T follicular helper cell (primary cell): ENCODE measurements at places on chromosomes 16 and 17.
A peak's percentile ranks its signal among the peaks of the same experiment; 100 is the strongest.

DNA sequence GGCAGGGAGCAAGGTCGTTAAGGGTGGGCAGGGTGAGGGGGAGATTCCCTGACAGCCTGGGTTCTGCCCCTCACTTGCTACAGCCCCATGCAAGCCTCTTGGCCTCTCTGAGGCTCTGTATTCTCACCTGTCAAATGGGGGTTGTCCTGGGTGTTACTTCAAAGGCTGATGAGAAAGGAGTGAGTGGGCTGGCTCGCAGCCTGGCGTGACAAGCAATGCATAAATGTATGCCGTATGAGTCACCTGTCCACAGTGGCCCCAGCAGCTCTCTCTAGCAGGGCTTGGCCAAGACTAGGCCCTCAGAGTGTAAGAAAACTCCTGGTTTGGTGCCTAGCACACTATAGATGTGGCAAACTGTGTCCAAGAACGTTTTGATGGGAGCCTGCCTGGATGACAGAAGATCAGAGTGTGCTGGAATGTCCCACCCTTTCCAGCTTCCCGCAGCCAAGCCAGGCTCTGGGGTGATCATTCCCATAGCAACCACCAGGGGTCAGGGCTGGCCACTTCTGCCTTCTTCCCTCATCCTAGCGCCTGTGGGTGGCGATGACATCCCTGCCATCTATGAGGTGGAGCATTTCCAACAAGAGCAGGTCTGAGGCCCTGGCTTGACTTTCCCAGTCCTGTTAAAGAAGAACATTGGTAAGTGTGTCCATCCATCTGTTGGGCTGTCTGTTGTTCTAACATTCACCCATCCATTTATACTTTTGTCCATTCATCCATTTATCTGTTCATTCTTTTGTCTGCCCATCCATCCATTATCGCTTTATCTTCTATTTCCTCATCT, 37.2 kb upstream of the ADGRG1 start:
- peak; percentile 39 for DNase-seq

DNA sequence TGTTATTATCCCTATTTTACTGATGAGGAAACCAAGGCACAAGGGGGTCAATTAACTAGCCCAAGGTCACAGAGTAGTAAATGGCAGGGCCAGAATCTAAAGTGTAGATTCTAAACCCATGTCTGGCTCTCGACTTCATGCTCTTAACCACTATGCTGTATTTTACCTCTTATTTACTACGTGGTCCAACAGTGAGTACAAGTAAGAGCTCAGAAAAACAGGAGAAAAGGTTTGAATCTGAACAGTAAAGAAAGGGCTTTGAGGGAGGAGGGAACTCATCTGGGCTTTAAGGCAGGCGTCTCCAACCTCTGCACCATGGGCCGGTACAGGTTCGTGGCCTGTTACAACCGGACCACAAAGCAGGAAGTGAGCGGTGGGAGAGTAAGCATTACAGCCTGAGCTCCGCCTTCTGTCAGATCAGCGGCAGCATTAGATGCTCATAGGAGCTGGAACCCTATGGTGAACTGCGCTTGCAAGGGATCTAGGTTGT, 62.9 kb downstream of the SMURF2 start:
- peak; percentile 21 for DNase-seq

DNA sequence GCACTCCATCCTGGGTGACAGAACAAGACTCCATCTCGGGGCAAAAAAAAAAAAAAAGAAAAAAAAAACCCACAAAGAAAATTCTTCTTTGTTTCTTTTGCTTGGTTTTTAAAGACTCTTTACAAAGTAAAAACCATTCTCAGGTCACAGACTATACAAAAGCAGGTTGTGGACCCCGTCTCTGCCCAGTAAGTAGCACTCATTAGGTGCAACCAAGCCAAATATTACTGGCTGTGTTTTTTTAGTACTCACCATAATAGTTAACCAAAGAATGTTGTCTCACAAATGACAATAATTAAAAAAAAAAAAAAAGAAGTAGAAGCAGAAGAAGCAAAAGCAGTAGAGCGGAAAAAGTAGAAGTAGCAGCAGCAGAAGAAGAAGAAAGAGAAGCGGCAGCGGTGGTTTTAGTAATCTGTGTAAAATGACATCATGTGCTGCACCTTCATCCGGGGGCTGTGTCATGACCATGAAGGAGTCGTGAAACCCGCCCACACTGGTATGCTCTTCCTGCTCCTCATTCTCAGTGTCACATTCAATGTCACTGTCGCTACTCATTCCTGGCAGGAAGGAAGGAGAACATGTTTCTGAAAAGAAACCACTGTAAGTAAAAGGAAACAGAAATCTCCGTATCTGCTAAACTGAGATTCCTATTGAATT, 105.4 kb downstream of the TRIM37 start:
- DNase-seq = peak; percentile 57

GRCh38 chr17:27555339-27555738, 75.6 kb upstream of the LGALS9 start:
- no peak for DNase-seq

GRCh38 chr16:66846266-66846665, 2.1 kb downstream of the CA7 start:
- DNase-seq = no peak

DNA sequence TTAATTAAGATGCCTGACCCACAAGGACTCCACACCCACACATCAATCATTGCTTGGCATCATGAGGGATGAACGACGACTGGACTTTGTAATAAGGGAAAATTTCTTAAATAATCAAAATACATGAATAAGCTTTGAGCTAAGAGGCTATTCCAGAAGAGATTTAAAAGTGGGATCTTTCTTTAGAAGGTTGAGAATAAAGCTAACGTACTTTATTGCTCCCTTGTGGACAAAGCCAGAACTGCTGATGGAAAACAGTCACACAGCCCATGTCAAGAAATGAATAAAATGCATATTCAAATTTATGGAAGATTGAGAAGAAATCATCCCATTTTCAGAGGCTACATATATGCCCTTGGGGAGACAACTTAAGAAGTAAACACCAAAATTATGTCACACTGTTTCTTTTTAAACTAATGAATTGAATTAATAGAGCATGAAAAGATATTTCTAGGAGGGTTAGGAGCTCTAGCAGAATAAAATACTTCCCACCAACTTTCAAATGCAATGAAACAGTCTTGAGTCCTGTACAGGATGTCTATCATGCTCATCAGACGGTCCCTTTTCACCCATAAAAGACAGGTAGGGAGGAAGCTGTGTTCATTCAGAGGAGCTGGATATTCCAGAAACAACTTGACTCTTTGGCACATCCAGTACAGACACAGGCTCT, 60.2 kb upstream of the PHOSPHO1 start:
- no peak for DNase-seq

DNA sequence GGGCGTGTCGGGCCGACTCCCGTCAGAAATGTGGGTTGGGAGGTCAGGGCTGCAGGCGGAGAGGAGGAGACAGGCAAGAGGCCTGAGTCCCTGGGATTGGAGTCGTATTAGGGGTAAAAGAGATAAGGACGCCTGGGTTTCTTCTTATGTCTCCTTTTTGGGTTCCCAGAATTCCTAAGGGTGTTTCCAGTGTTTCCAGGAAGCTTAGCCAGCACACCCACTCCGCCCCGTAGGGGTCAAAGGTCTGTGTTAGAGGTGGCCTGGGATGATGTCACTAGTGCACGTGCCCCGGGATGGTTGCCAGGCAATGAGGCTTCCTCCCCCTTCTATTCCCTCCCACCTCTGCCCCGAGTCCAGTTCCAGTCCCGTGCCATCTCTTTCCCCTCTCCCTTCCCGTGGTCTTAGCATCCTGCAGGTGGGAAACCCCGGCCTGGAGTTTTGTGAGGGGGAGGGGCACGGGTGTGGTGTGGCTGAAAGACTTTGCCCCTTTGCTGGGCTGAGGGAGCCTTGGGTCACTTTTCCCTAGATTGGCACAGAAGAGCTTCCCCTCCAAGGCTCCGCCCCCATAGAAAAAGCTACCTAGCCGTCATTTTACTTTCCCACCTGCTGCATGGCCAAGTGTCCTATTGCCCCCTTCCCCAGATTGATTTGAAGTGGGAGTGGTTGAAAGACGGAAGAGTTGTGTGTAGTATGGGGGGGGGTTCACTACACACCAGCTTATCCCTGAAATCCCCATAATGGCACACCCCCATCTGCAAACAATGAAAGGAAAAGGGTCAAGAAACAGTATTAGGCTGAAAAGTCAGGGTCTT, 2.8 kb downstream of the KDM6B start:
- peak; percentile 64 for DNase-seq

DNA sequence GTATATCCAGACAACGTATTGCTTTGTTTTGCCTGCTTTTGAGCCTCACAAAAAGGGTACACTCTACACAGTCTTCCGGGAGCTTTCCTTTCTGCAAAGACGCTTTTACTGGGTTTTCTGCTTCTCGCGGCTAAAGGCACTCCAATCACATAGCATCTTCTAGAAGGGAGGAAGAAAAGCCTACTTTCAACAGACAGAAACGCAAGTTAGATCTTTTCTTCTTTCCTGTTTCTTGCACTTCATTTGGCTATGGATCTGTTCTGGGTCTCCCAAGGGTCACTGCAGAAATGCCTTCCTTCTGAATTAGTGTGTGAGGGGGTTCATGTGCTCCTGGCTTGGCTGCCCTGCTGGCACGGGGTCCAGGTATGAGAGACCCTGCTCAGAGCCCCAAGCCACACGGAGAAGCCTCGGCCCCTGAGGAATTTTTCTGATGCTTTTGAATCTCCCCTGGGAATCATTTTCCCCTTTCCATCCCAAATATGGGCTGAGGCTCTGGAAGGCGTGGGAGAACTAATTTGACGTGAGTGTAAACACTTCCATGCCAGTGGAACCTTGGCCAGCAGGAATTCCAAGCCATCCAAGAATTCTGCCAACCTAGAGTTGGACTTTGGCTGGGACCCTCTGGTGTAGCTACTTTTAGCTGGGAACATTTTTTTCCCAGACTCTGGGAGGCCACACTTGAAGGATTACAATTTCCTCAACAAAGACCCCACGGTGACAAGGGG, 49.6 kb upstream of the NKD1 start:
- no peak for DNase-seq

DNA sequence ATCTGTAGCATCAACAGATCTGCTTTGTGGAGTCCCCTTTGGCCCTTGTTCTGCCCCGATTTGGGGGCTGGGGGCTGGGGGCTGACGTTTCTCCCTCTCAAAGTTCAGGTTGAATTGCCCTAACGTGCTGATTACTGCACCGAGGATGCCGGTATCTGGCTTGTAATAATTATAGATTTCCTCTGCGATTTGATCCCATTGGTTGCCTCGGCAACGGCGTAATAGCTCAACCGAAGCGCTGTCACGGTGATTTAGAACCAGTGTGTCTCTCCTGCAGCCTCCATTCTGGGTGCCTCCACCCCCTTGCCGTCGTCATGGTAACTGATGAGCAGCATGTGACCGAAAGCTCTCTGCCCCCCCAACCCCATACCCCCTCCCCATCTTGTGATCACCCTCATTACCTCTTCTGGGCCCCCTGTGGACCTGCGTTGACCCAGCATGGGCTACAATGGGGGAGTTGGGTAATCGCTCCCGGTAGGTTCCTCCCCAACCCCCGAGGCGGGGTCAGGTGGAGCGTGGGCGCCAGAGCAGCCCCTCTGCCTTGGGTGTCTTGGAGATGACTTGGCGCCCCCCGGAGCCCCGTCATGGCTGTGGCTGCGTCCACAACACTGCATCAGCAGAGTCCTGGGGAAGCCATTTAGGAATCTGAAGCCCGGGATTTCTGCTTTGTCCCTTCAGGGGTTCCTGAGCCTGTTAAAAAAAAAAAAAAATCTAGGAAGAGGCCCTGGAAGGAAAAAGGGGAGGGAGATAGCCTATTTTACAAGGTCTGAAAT, 38.4 kb downstream of the ABAT start:
- DNase-seq = no peak

GRCh38 chr17:82172486-82173160, 40.0 kb downstream of the CCDC57 start:
- no peak for DNase-seq

GRCh38 chr17:60529806-60530205, 3.8 kb upstream of the APPBP2 start:
- no peak for DNase-seq

DNA sequence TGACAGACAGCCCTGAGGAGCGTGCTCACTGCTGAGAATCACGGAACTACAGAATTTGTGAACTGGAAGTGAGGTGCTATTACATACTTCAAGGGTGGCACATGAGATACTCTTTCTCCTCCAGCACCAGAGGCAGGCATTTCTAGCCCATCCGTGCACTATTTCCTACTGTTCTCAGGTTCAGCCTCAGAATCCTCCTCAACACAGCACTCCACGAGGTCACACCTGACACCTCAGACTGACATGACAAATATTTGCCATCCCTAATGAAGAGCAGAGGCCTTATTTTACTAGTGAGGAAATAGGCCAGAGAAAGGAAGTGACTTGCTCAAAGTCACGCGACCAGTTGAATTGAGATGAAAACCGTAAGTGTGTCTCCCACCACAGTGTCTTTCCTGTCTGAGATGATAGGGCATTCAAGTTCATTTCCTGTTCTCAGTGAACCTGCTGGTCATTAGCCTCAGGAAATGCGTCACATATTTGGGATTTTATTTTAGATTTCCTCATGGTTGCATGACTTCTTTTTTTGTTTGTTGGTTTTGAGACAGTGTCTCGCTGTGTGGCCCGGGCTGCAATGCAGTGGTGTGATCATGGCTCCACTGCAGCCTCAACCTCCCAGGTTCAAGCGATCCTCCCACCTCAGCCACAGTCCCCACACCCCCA, 23.6 kb downstream of the SEZ6 start:
- DNase-seq = peak; percentile 30

GRCh38 chr17:5783851-5784250, 199.5 kb upstream of the NLRP1 start:
- DNase-seq = no peak

DNA sequence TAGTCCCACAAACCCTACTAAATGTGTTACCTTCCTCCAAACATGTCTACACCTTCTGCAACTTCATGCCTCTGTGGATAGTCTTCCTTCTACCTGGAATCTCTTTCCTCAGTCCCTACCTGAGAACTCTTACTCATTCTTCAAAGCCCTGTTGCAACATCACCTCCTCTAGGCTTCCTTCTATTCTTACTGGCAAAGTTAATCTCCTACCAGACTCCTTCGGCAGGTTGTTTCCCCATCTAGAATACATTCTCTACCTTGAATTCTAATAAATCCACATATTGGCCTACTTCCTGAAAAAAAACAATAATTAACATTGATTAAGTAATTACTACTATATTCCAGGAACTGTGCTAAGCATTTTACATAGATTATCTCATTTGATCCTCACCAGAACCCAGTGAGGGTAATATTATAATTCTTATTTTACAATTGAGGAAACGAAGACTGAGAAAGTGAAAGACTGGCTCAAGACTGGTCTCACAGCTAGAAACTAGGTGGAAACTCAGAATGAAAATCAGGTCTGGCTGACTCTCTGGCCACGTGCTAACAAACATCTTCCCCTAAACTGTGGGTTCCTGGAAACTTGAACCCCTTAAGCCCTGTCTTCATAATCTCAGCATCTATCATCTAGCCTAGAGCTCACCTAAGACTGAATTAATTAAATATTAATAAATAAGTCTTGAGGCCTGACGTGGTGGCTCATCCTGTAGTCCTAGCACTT, 4.6 kb upstream of the STAT3 start:
- DNase-seq = no peak

GRCh38 chr17:76333673-76334505, 19.8 kb downstream of the PRPSAP1 start:
- DNase-seq = no peak

DNA sequence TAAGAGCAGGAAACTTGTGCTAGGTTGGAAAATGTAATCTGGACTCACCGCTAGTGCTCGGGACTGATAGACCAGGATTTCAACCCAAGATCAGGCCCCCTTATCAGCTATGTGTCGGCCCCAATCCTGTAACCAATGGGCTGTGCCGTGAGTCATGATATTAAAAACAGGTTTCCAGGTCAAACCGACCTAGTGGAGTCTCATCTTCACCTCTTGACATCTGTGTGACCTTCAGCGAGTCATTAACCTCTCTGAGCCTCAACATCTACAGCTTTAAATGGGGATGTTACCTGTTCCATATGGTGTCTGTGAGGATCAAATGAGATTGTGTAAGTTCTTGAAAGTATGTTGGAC, 512 bp downstream of the PMM2 start:
- DNase-seq = no peak
